ENCODE measurements at places on chromosomes 12 and 14.

DNA sequence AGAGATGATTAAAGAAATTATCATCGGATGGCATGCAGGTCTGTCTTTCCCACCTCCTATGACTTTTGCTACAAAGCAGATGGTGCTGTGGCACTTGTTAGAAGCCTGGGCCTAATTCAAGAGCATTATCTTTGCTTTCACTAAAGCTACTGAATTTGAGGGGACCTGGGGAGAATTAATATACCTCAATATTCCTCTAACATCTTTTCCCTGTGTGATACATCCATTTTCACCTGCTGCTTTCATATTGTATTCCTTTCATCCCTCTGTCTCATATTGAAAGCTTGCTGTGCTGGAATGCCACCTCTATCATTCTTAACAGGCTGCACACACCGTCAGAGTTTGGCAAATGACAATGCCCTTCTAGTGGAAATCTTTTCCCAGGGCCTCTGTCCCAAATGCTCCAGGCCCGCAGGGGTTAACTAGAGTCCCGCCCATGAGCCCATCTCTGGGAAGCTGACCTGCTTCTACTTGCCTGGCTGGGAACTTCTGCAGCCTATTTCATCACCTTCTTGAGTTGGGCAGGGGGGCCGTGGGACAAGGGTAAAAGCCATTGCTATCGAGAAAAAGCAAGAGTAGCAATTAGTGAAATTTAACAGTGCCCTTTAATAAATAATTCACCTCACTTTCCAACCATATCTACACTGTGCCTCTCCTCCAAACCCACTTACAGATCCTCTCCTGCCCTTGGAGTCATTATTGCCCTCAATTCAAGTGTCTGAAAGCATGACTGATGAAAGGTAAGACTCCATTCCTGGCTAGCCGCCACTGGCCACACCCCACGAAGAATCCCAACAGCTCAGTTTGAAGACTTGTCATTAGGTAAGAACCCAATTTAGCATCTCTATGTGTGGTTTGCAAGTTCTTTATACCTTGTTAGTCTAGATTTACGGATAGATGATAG lies 126.7 kb upstream of the BTG1 start:
- no peak for DNase-seq

GRCh38 chr12:88418856-88419497 lies 161.3 kb downstream of the KITLG start:
- DNase-seq: no peak

- DNase-seq: no peak
Observed at GRCh38 chr12:12195081-12195480, 71.8 kb downstream of the LRP6 start.

DNA sequence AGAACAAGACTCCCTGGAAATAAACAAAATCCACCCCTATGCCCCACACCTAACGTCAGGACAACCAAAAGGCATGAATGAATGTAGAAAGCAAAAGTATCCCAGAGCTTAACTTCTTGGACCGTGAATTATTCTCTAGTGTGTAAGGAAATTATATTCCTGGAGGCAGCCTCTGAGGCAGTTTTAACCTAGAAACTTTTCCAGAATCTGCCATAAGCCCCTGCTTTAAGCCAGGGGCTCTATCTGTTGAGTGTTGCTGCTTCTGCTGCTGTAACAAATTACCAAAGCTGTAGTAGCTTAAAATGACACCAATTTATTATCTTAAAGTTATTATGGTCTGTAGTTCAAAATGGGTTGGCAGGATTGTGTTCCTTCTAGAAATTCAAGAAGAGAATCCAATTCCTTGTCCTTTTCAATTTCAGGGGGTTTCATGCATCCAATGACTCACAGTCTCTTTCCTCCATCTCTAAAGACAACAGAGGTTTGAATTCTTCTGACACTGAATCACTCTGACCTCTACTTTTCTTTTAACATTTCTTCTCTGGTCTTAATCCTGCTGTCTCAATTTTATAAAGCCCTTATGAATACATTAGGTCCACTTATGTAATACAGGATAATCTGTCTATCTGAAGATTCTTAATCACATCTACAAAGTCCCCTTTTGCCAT lies 242.7 kb downstream of the ATXN7L3B start:
- DNase-seq: no peak

DNA sequence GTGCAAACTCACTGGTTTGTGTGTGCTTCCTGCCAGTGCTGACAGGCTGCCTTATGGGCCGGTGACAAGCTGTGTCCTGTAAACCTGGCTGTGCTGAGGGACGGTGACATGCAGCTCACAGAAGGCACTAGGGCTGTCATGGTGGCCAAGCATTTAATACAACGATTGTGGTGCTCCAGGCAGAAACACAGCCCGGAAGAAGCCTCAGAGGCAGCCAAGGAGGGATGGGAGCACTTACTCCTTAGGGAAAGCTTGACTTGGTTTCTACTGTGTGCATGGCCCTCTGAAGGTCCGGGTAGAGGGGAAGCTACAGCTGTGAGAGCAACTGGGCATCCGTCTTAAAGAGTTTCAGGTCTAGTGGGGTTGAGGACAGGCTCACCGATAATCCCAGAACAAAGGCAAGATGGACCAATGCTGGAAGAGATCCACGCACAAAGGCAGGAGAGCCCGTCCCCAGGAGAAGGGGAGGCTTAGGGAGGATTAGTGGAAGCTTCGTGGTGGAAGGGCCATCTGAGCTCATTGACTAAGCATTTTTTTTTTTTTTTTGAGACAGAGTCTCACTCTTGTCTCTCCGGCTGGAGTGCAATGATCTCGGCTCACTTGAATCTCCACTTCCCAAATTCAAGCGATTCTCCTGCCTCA lies 10.7 kb upstream of the MCRS1 start:
- DNase-seq: no peak

DNA sequence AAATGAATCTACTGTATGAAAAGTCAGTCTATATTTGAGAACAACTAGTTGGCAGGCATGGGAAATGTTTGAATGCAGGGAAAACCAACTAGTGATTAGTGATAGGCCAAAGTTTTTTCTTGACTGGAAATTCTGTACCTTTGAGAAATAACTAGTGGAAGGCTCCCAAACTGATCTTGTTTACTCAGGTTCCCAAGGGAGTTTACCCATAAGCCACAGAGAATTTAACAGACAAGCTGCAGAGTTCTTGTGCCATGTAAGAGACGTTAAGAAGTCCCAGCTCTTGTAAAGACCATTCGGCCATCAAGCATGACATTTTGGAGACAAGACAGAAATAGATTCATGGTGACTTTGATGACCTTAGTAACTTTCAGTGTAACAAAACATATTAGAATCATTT lies 1882.8 kb upstream of the SEL1L start:
- DNase-seq: no peak

Data from C1 segment of cervical spinal cord (tissue), 14 donors.